WTC11 (cell line): ENCODE measurements at places on chromosomes 5 and 9. TPM values are rescaled to one million over a fixed set of nuclear protein-coding genes. Genes with fewer than 3 reads are reported as not detected.

SLCO4C1 gene
- total RNA-seq = 5.4 to 6.2 TPM (median 6.0 TPM) in 3 replicates

CENPK gene
- 33.8 to 37.5 TPM (median 36.6 TPM) in 3 replicates for total RNA-seq

ADAMTS16 gene
- 30.1 to 34.6 TPM (median 30.7 TPM) in 3 replicates for total RNA-seq

- DNase-seq = no peak
- no peak overlapping the region for H3K27ac ChIP-seq
- peaks cover 3% of the 10 kb centered on the region for H3K4me1 ChIP-seq
- H3K36me3 ChIP-seq = peaks cover 26% of the 10 kb centered on the region
- no peaks in the 10 kb centered on the region for H3K27me3 ChIP-seq
- no peak overlapping the region for H3K4me3 ChIP-seq
Observed at GRCh38 chr9:27542508-27542907, 12.9 kb upstream of the MOB3B start.

DNA sequence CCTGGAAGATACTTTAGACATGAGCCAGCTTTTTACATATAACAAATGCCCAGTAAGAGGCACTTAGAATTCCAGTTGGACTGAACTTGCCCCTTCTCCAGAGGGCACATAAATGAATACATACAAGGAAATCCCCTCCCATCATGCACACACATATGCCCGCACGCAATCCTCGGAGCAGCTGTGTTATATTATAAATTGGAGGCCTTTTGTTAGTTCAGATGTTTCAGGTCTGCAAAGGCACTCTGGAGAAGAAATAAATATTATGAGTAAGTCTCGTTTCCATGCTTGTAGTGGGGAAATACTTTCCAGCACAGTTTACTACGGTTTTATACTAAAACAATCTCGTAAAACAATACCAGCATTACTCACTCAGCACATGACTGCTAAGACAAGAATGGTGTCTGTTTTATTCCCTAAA is 17.6 kb upstream of the MUSK start:
- 0 out of 2 replicates have a peak, but pooled peaks cover under 1% of the 10 kb centered on the region for H3K36me3 ChIP-seq
- no peaks in the 10 kb centered on the region for H3K4me1 ChIP-seq
- no peak for DNase-seq

DNA sequence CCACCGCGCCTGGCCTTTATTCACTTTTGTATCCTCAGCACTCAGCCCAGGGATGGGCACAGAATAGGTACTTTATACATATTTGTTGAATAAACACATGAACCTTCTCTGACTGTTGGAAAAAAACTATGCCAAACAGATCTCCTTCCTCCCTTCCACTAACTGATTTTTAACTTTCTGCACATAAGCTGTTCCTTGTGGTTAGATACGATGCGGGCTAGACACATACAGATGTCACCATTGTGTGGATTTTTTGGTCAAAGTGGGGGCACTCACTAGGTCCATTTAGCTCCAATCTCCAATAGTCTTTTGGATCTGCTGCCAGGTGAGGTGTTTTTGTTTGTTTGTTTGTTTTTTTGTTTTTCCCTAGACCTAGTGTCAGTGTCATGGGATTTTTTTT is 5.1 kb downstream of the TEX48 start:
- H3K36me3 ChIP-seq = no peaks in the 10 kb centered on the region
- H3K4me3 ChIP-seq = no peak overlapping the region
- H3K27ac ChIP-seq = no peak overlapping the region
- peaks cover 13% of the 10 kb centered on the region for H3K27me3 ChIP-seq

DNA sequence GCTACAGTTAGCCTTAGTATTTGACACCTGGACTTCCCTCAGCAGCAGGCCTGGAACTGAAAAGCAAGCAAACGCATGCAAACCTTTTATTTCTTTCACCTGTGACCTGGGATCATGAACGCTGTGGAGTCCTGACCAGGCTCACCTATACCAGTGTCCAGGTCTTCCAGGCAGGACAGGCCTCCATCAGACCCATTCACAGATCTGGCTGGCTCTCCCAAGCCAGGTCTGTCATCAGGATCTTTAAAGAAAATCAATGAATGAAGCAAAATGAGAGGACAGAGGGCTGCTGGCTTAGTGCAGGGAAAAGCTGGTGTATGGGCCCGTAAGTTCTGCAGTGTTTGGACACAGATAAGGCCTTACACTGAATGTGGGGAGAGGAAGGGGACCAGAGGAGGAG is 96.3 kb upstream of the CPEB4 start:
- no peak for DNase-seq
- H3K27ac ChIP-seq = no peak overlapping the region
- H3K36me3 ChIP-seq = no peaks in the 10 kb centered on the region
- peaks cover 4% of the 10 kb centered on the region for H3K27me3 ChIP-seq
- H3K4me1 ChIP-seq = peaks cover 17% of the 10 kb centered on the region
- no peak overlapping the region for H3K4me3 ChIP-seq

- no peaks in the 10 kb centered on the region for H3K27me3 ChIP-seq
- no peaks in the 10 kb centered on the region for H3K4me1 ChIP-seq
- no peak overlapping the region for H3K4me3 ChIP-seq
- H3K27ac ChIP-seq = no peak overlapping the region
Observed at GRCh38 chr9:6565312-6565711, 80.2 kb downstream of the GLDC start.

GRCh38 chr9:33903157-33903780 is 86.3 kb downstream of the UBE2R2 start:
- peak overlapping the region; percentile 17; the same call in 1 of the 2 replicates for H3K27ac ChIP-seq
- no peak for DNase-seq
- H3K36me3 ChIP-seq = peaks cover 19% of the 10 kb centered on the region
- H3K27me3 ChIP-seq = no peaks in the 10 kb centered on the region
- peaks cover 16% of the 10 kb centered on the region for H3K4me1 ChIP-seq

GRCh38 chr5:153774686-153775085 is 264.0 kb downstream of the FAM114A2 start:
- DNase-seq = no peak
- no peaks in the 10 kb centered on the region for H3K27me3 ChIP-seq
- H3K4me1 ChIP-seq = peaks cover under 1% of the 10 kb centered on the region; the same call in 1 of the 2 replicates
- no peaks in the 10 kb centered on the region for H3K36me3 ChIP-seq
- H3K4me3 ChIP-seq = no peak overlapping the region

- no peak overlapping the region for H3K27ac ChIP-seq
- H3K36me3 ChIP-seq = no peaks in the 10 kb centered on the region
- H3K4me1 ChIP-seq = peaks cover 12% of the 10 kb centered on the region
- H3K4me3 ChIP-seq = no peak overlapping the region
- no peak for DNase-seq
Observed at GRCh38 chr9:126162611-126163381, 163.8 kb upstream of the MVB12B start.

DNA sequence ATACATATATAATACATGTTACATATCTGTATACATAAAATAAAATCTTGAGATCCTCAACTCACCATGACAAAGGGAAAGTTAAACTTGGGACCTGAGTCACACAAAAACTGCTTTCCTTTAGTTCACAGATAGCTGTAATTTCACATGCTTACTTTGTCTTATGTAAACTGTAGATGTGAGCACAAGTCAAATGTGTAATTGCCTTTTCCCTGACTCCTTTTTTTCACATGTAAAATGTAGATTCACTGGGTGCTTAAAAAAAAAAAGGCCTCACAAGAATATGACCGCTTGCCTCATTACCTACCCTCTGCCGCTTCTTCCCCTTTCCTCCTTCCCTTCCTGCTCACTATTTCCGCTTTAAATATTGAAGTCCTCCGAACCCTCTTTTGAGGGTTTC is 21.9 kb upstream of the FAM169A start:
- peaks cover 3% of the 10 kb centered on the region; the same call in 1 of the 2 replicates for H3K36me3 ChIP-seq
- no peaks in the 10 kb centered on the region for H3K27me3 ChIP-seq
- no peak for DNase-seq

DNA sequence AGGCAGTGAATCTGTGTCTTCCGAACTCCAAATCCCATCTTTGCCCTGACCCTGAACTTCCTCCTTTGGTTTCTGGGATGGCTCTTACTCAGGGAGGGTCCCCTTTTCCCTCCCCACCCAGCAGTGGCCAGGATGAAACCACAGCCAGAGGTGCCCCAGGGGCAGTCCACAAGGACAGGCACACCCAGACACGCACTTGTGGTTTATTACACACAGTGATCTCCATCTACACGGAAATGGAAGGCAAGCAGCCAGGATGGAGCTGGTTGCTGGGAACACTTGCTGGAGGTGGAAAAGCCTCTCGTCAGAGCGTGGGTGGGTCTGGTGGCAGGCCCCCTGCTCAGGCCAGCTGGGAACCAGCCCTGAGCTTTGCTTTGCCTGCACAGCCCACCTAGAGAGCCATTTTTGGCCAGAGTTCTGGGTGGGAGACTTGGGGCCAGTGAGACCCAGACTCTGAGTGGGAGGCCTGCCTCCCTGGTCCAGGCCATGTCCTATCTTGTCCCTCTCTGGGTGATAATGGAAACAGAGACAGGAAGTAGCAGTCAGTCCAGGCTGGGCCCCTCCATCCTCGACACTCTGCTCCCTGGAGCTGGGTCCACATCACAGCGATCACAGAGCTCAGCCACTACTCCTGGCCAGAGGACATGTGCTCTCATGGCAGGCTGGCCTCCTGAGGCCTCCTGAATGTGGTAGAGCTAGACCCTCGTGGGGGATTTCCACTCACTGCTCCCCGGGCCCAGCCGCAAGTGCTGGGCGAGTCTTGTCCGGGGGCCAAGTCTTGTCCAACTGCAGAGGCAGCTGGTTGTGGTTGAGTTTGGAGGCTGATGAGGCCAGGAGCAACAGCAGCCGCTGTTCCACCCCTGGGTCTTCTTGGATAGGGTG is 5.1 kb upstream of the PHYKPL start:
- H3K4me1 ChIP-seq = peaks cover 11% of the 10 kb centered on the region
- H3K27me3 ChIP-seq = no peaks in the 10 kb centered on the region
- no peak for DNase-seq
- H3K4me3 ChIP-seq = no peak overlapping the region
- no peaks in the 10 kb centered on the region for H3K36me3 ChIP-seq

DNA sequence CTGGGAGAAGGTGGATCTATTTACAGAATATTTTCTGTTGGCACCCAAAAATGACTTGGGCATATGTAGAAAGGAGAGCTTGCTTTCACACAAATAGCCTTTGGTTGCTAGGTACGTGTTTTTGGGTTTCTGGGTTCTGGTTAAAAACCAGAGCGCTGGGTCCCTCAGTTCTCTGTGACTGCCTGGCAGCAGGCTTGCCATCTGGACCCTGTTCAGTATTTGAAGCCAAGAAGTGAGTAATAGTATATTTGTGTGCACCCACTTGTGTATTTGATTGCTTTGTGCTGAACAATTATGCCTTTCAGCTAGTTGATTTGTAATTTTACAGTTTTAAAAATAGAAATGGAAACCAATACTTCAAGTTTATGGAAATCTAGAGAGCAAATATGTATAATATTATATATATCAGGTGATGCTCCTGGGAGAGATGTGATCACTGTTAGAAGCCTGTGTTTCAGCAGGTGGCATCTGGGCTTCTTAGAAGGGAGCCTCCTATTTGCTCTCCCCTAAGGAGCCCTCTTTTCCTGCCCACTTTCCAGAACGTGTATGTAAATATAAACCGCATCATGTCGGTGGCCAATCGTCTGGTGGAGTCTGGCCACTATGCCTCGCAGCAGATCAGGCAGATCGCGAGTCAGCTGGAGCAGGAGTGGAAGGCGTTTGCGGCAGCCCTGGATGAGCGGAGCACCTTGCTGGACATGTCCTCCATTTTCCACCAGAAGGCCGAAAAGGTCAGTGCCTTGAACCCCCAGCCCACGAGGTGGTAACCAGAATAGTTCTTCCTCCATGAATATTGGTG is 153.6 kb downstream of the TRIO start:
- H3K27me3 ChIP-seq = no peaks in the 10 kb centered on the region
- no peak overlapping the region for H3K4me3 ChIP-seq
- DNase-seq = no peak
- peaks cover 16% of the 10 kb centered on the region for H3K36me3 ChIP-seq
- peaks cover 9% of the 10 kb centered on the region for H3K4me1 ChIP-seq
- H3K27ac ChIP-seq = no peak overlapping the region

DNA sequence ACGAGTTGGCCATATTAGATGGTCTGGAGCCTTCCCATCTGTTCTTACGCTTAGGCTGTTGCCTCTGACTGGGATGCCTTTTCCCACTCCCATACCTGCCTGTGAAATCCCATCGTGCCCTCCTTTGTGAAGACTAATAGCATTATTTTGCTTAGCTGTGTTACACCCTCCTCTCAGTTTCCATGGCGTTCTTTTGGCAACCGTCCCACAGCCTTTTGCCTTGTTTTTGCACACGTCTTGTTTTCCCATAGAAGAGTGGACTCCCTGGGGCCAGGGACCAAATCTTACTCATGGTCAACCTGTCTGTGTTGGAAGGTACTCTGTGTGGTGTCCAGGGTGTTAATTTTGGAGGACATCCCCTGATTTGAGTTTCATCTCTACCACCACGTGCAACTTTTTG is 242.1 kb downstream of the HSPA4 start:
- no peak overlapping the region for H3K4me3 ChIP-seq
- no peaks in the 10 kb centered on the region for H3K36me3 ChIP-seq
- no peak for DNase-seq
- peaks cover 4% of the 10 kb centered on the region; the same call in 1 of the 2 replicates for H3K4me1 ChIP-seq
- no peak overlapping the region for H3K27ac ChIP-seq

GRCh38 chr5:31844622-31845345 is 205.9 kb downstream of the PDZD2 start:
- no peaks in the 10 kb centered on the region for H3K36me3 ChIP-seq
- no peak overlapping the region for H3K4me3 ChIP-seq
- H3K27me3 ChIP-seq = no peaks in the 10 kb centered on the region
- no peaks in the 10 kb centered on the region for H3K4me1 ChIP-seq
- no peak for DNase-seq

DNA sequence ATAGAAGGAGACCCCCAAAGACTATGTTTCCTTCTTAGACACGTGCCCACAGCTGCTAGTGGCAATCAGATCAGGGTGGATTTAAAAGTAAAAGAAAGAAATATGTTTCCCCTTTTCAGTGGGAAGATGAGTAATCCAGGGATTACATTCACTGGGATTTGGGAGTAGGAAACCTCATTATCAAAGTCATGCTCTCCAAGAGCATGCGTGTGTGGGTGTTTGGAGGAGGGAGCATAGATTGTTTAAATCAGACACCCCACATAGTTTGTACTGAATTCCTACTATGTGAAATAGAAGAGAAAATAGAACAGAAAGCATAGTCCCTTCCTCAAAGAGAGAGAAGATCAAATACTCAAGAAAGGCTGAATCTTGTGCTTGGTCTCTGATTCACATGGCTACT is 65.5 kb upstream of the TBCA start:
- H3K36me3 ChIP-seq = no peaks in the 10 kb centered on the region
- no peak overlapping the region for H3K4me3 ChIP-seq
- peaks cover 16% of the 10 kb centered on the region for H3K4me1 ChIP-seq
- H3K27me3 ChIP-seq = peaks cover 98% of the 10 kb centered on the region

GRCh38 chr9:76087976-76088375 is 197.5 kb downstream of the PCSK5 start:
- H3K4me1 ChIP-seq = peaks cover 18% of the 10 kb centered on the region; the same call in 1 of the 2 replicates
- DNase-seq = no peak
- no peaks in the 10 kb centered on the region for H3K27me3 ChIP-seq

DNA sequence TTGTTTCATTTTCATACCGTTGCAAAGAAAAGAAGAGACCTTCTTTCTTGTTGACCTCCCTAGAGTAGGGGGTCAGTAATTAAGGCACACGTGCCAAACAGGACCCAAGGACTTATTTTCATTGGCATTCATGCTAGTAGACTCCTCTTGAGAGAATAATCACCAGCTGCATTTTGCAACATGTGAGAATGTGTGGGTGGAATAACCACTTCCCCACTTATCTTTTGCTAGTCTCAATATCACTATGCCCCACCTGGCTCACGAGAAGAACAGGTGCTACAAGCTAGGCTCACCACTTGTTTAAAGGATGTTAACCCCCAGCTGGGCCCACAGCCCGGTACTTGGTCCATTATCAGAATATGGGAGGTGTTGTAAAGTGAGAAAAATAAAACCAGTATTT is 460.7 kb upstream of the MEF2C start:
- no peak overlapping the region for H3K4me3 ChIP-seq
- H3K27ac ChIP-seq = no peak overlapping the region
- H3K36me3 ChIP-seq = no peaks in the 10 kb centered on the region
- H3K4me1 ChIP-seq = peaks cover 10% of the 10 kb centered on the region
- no peak for DNase-seq
